T-cell (primary cell): ENCODE measurements at places on chromosomes 4 and X.

DNA sequence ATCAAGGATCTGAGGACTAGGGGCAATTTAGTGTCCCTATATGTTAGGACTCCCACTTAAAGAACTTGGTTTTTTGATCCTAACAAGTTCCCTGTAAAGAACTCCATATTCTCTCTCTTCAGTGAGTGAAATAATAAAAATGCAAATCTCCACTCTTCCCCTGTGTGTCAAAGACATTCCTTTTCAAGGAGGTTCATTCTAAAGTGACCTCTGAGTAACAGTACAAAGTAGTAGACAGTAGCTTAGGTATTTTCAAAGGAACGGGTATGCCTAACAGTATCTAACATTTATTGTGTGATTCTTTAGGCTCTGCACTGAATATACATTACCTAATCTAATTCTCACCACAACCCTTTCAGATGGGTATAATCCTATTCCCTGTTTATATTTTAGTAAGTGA lies 58.4 kb upstream of the SCOC start:
- DNase-seq, result no peak

- DNase-seq, result no peak
These were observed 79.1 kb upstream of the NR0B1 start for GRCh38 chrX:30388325-30388724.

DNA sequence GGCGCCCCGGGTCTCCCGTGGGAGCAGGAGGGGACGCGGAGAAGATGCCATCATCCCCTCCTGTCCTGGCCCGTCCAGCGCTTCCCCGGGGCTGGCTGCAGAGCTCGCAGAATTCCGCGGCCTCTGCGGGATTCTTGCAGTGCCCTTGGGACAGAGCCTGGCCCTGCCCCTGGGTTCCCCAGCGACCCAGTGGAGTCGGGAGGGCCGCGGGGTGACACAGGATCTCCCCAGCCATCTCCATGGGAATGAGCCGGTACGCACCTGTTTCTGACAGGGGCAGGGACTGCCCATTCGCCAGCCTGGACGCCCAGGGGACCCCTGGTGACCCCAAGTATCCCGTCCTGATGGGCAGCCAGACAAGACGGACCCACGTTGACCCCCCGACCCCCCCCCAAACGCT lies 482 bp downstream of the FAM9C start:
- DNase-seq, result no peak

DNA sequence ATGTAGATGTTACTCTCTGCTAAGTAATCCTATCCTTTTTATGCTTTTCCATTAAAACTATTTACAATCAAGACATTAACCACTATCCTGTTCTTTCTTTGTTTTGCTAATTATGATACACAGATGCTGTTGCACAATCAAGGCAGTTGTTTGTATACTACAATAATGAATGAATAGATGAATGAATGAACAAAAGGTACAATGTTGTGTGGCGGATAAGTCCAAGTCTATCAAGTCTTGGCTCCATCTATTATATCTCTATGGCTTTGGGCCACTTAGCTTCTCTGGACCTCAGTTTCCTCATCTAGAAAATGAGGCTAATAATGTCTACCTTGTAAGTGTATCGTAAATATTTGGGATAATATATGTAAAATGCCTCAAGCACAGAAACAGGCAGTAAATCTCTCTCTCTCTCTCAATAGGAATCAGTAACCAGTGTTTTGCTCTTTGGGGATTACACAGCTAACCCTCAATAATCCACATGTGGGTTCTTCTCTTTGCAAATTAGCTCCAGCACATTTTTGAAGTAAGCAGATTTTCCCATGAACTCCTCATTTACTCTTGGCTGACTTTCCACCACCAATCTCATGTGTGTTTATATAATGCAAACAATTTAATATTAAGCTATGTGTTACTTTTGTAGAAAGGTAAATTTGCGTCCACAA lies 27.8 kb upstream of the TSPAN5 start:
- DNase-seq, result no peak

- DNase-seq, result no peak
These were observed 282.7 kb upstream of the TAPT1 start for GRCh38 chr4:16508968-16509367.

DNA sequence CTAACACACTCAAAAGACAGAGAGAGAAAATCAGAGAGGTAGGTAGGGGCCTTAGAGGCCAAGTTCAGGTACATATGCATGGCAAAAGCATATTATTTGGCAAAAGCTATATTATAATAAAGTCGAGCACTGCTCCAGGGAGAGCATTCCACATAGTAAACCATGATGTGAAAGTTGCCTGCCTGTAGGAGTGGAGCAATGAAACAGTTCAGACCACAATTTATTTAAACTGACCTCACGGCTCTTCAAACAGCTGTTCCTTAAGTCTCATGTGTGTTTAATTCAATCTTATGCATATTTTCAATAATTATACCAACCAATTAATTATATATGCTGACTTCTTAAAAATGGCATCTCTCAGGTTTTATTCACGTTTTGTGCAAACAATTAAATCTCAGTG lies 3.3 kb downstream of the RFC1 start:
- no peak for DNase-seq

DNA sequence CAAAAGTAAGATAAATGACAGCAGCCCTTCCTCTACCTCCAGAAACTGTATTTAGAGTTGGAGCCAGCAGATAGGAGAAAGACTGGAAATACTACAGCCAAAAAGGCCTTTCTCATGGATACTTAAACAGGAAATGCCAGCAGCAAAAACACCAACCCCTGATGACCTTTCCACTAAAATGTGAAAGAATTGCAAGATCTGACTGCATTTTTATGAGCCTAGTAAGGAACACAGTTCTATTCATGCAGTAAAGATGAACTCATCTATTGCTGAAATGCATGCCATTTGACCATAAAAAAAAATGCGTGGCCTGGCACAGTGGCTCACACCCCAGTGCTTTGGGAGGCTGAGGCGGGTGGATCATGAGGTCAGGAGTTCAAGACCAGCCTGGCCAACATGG lies 19.9 kb downstream of the ABCG2 start:
- no peak for DNase-seq

- no peak for DNase-seq
These were observed 12.8 kb upstream of the UGT2B10 start for GRCh38 chr4:68803013-68803412.

- DNase-seq, result no peak
These were observed 240.9 kb upstream of the VEGFC start for GRCh38 chr4:177033632-177034031.

DNA sequence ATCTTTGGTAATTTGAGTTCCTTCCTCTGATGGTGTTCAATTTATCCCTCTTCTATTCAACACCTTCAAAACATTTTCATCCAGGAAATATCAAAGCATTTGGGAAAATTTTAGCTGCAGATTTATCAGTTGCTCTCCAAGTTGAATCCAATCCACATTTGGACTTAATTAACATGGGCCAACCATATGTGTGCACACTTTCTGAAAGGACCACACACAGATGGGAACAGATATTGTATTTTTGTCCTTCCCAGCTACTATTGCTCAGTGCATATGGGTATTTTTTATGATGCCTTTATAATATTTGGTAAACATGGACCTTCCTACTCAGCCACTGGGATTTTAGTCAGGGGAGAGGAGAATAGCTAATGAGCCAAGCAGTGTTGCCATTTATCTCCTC lies 65.2 kb downstream of the GLRA2 start:
- DNase-seq, result no peak

DNA sequence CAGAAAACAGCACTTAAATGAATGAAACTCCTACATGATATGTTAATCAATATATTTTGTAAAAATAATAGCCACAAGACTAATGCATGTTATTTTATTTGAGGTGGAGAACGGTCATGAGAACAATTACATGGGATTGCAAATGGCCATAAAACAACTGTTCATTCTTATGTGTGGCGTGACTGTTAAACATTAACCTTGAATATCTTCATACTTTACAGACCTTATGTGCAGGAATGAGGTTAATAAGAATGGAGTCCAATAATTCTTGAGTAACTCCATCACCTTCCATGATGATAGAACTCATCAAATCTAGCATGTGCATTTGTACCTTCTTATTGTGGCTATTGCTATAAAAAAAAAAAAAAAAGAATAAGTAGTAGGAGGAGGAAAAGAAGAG lies 55.3 kb downstream of the PDS5A start:
- no peak for DNase-seq

- no peak for DNase-seq
These were observed 23.4 kb downstream of the PRDM8 start for GRCh38 chr4:80220711-80221110.

DNA sequence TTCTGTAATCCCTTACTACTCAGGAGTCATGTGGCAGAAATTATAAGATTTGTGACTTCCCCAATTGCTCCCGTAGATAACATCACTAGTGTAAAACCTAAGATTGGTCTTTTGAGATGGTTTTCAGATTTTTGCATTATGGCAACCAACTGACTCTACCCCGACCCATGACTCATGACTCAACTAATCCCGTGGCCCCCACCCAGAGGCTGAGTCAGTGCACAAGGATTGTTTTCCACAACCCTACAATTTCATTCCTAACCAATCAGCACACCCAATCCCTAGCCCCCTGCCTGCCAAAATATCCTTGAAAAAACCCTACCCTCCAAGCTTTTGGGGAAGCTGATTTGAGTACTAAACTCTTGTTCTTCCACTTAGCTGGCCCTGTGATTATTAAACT lies 109.4 kb upstream of the FAM9C start:
- no peak for DNase-seq

DNA sequence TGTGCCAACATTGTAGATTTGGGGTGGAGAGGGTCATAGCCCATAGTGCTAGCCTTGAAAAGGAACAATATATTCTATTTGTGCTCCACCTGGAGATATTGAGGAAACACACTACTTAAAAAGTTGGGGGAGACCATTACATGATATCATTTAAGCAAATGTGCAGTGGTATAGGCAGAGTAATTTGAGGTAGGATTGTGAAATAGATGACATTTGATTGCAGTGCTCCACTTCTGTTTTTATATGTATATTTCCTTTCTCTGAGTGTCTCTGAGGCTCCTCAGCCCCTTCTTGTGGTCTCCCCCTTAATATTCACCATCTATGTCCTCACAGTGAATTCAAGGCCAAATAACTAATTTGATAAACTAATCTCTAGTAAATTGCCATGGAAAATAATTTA lies 85.6 kb upstream of the NMU start:
- no peak for DNase-seq
